ENCODE measurements at places on chromosomes 11 and 22. TPM values are rescaled to one million over a fixed set of nuclear protein-coding genes. Genes with fewer than 3 reads are reported as not detected.
A peak's percentile ranks its signal among the peaks of the same experiment; 100 is the strongest.

DNA sequence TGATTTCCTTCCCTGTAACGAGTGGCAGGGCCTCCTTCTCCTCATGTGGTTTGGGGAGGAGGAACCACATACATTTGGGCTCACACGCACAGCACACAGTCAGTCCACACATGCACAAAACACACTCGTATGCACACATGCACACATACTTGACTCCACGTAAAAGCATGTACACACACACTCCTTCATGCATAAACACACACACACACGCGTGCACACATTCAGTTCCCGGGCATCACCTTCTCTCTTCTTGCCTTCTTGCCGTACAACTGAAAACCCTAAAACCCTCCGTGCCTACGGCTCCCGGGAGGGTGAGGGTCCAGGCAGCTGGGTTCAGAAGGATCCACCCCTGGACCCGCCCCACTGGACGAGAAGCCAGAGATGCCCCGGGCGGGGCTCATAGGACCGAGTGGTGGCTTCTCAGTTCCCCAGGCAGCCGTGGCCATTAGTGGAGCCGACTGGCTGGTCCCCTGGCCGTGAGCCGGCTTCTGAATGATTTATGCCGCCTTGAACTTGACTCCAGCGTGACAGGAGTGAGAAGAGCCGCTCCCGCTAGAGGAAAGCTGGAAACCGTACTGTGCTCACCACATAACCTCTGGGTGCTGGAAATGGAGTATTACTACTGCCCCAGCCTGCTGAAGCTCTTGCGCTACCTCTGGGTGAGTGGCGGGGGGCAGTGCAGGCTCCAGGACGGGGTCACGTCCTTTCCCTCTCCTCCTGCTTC lies 117.4 kb downstream of the KIAA1671 start:
- DNase-seq, result peak; percentile 83

DNA sequence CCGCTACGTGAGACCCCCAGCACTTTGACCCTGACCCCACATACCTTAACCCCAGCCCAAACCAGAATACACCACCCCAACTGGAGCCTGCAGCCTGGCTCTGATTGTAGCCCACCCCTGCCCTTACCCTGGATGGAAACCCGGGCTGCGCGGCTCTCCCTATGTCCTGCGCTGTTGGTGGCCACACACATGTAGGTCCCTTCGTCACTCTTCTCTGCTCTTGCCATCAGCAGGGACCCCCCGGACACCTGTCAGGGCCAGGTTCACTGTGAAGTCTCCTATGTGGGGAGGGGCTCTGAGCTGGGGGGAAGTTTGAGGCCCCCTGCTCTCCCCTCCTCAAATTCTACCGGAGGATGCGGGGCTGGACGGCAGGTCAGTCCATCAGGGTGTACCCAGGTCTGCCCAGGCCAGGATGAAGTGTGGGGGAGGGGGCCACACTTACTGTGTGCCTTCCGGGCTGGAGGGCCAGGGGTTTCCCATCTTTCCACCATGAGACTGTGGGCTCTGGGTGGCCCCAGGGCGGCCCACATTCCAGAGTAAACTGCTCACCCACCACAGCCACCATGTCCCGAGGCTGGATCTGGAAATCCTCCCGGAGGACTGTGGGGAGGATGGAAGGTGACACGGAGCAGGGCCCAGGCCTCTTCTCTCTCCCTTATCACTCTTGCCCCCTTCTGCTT lies 1.5 kb downstream of the ROBO4 start:
- DNase-seq, result no peak

GRCh38 chr22:31148488-31148887 lies 8.2 kb upstream of the PLA2G3 start:
- no peak for DNase-seq

- no peak for DNase-seq
Measured at GRCh38 chr11:119371778-119372182, 9.7 kb downstream of the USP2 start.

GRCh38 chr22:29780748-29781676 lies 13.8 kb downstream of the UQCR10 start:
- no peak for DNase-seq

DNA sequence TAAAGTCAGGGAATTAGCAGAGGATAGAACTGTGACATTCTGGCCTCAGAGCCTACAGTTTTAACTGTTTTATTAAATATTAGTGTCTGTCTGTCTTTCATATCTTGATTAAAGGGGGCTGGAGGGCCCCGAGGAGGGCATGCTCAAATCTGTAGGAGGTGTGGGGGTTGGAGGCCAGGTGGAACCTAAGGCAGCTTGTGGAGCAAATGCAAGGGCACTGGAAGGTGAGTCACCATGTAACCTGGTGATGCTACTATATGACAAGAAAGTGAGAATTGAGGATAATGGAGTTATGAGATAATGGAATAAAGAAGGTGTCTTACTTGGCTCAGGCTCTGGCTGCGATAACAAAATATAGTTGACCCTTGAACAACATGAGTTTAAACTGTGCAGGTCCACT lies 27.3 kb upstream of the TMEM86A start:
- DNase-seq, result no peak

- no peak for DNase-seq
Measured at GRCh38 chr22:49111085-49111484, 716.6 kb downstream of the BRD1 start.

GRCh38 chr11:124749912-124750311 lies 2.1 kb downstream of the VSIG2 start:
- DNase-seq, result no peak

GRCh38 chr22:41917375-41917902 lies 2.6 kb upstream of the SHISA8 start:
- DNase-seq, result no peak

GRCh38 chr11:75851203-75851602 lies 36.2 kb downstream of the UVRAG start:
- DNase-seq, result no peak

- no peak for DNase-seq
Measured at GRCh38 chr11:69120096-69120875, 35.4 kb upstream of the SMIM38 start.

DNA sequence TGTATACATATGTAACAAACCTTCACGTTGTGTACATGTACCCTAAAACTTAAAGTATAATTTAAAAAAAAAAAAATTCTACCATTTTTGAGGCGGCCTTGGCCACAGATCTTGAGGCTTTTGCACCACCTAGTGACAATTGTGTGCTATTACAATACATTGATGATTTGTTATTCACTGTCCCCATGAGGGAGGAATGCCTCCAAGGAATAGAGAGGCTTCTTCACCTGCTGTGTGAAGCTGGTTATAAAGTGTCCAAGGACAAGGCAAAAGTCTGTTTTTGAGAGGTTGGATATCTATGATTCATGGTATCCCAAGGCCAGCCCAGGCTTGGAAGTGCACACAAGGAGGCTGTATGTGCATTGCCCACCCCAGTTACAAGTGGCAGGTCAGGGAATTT lies 30.7 kb downstream of the SLC22A25 start:
- peak; percentile 68 for DNase-seq

DNA sequence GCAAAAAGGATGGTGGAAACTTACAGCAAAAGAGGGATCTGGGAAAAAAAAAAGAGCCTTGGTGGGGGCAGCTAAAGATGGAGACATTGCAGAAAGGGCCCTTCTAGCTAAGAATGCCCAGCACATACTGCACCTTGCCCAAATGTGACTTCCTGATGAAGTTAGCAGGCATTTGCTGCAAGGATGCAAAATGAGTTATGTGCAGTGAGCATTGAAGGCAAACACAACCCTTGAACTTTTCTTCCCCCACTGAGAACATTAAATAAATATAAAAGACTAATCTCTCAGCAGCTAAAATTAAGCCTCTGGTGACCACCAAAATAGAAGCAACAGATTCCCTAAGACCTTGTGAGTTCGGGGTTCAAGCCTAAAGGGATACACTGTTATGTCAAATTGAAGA lies 129.9 kb downstream of the ARL14EP start:
- DNase-seq, result no peak

DNA sequence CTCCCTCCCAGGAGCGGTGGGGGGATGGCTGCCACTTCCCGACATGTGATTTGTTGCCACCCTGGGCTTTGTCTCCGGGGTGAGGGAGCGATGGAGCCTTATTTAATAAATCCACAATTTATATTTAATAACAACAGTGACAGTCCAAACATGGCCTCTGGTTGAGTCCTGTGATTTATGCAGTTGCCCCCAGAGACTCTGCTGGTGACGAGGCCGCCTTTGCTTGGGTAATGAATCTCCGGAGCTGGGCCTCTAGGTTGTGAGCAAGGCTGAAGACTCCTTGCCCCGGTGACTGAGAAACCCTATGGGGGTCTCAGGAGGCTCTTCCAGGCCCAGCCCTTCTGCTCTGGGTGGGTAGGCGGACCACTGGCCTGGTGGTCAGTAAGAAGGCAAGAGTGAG lies 16.7 kb downstream of the MPPED1 start:
- no peak for DNase-seq

Gene DDI1
- total RNA-seq, result not detected

Gene RGL4
- 6.9 TPM for total RNA-seq

Gene TRPM5
- total RNA-seq, result not detected

Gene C11orf91
- total RNA-seq, result not detected

Gene KCNJ4
- total RNA-seq, result not detected

Gene CCDC88B
- 119 TPM for total RNA-seq

Gene CLDN5
- 0.71 TPM for total RNA-seq

Gene BEST1
- total RNA-seq, result not detected

Gene NCF4
- total RNA-seq, result 12.3 TPM

Gene OR8A1
- total RNA-seq, result not detected

Gene CARNS1
- total RNA-seq, result 0.83 TPM

Gene TSGA10IP
- not detected for total RNA-seq

Gene PAK1
- 33.1 TPM for total RNA-seq

Gene SPDYC
- total RNA-seq, result not detected

Gene MN1
- 0.23 TPM for total RNA-seq

Measured in activated CD4-positive, alpha-beta T cell treated with anti-CD3 and anti-CD28 coated beads, Interleukin-2, amount 10 ng/mL, durations not matched to agents 24 days and 14 days (primary cell).